ENCODE measurements at places on chromosomes 11 and 22.

DNA sequence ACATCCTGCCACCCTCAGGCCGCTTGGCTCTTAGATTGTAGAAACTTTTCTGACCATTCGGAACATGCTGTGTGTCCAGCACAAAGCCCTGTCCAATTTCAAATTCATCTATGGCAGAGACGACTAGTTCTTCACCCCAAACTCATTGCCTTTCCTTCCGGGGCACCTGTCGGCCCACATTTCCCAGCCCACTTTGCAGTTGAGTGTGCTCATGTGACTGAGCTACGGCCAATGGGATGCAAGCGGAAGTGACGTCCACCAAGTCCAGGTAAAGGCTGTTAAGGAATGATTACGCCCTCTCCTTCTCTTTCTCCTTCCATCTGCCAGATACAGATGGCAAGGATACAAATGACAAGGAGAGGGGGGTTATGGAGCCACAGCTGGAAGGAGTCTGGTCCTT lies 32.5 kb downstream of the SYT13 start:
- no peak for DNase-seq

- no peak for DNase-seq
Measured at GRCh38 chr22:23509571-23510302, 70.4 kb downstream of the IGLL1 start.

DNA sequence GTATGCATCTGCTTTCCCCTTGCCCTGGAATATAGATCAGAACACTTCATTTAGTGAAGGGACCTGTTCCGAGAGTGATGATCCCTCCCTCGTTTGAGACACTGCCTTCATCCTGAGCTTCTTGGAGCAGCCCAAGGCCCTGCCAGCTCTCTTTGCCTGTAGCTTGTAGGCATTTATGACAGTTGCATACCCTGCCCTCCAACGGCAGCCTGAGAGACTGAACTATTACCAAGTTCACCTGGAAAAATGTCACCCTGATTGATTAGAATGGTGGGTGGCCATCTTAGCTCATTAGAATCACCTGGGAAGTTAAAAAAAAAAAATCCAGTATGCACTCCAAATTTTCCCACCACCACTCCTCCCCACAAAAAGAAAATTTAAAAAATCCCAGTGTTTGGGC lies 1.5 kb downstream of the MICAL3 start:
- DNase-seq = no peak

DNA sequence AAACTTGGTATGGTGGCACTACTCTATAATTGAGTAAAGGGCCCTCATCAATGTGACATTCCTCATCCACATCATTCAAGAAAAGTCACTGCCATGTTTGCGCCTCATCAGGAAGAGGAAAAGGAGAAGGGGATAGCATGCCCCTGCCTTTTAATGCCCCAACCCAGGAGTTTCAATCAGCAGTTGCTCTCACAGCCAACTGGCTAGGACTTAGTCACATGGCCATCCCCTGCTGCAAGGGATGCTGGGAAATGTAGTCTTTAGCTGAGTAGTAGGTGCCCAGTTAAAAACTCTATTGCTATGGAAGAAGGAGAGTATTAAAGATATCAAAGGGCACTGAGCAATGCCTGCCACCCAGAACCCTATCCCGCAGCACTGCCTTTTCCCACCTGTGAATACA lies 10.9 kb upstream of the CCND1 start:
- DNase-seq = no peak

DNA sequence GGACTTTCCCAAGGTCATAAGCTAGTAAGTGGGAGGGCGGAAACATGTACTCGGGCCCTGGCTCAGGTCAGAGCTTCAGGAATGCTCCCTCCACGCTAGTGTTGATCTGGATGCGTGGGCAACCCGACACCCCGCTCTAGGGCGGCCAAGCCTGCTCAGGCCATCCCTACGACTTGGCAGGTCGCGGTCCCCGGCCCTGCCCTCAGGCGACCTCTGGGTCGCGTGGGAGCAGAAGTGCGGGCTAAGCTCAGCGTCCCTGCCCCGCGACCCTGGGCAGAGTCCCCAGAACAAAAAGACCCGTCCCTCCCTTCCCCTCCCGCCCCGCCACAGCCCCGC lies 781 bp upstream of the TEF start:
- DNase-seq = no peak

DNA sequence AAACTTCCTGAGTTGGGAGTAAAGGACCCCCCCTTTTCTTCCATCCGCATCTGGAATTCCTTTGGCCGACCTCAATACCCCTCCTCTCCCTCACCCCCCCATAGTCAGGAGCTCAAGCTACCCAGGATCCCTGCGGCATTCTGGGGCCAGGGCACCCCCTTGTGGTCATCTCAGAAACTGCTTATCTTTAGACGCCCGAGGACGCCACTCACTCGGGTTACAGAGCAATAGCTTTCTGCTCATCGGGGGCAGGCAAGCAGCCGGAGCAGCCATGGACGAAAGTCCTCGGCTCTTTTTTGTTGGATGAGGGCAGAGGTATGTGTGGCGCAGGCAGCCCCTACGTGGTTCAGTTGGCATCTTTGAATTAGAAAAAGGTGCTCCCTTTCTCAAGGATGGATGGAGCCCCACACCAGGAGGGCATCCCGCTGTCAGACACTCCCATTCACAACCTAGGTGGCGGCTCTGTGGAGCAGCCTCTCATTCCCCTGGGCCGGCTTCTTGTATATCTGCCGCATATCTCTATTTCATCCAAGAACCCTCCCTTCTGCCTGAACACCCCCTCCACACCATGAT lies 2.3 kb downstream of the C1QTNF5 start:
- peak; percentile 45 for DNase-seq

DNA sequence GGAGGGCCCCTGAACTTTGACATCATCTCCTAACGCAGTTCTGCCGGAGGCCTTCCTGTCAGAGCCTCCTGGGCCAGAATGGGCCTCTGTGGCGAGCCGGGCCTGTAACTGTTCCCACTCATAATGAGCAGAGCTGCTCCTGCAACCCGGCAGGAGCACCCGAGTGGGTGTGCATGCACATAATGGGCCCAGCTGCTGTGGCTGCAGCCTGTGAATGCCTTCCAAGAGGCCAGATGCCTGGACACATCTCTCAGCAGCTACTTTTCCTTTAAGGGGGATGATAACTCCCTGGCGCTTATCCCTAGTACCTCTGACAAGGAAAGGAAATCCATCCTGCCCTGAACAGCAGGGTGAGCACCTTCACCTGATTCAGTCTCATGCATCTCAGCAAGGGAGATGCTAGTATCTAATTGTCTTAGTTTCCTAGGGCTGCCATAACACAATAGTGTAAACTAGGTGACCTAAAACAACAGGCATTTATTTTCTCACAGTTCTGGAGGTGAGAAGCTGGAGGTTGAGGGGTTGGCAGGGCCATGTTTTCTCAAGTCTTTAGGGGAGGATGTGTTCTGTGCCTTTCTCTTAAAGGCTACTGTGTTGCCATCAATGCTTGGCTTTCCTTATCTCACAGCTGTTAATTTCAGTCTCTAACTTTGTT lies 120.5 kb downstream of the TEAD1 start:
- DNase-seq = no peak

GRCh38 chr11:94623120-94623735 lies 56.1 kb downstream of the PIWIL4 start:
- peak; percentile 29 for DNase-seq

DNA sequence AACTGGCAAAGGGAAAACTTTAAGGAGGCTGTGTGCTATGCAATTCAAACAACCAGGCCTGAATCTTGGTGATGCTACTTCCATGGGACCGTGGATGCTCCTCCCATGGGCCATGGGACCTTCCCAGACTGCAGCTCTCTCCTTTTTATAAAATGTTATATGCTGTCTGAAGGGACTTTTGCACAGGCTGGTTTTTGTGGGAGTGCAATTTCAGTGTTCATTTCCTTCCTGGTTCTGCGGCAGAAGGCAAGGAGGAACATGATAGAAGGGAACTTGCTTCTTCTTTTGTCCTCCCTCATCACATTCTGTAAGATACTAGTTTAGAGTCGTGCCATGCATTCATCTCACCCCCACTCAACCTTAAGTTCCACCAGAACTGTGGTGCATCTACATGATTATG lies 68.9 kb downstream of the C11orf58 start:
- no peak for DNase-seq

- no peak for DNase-seq
Measured at GRCh38 chr11:124644426-124645280, 22.0 kb downstream of the TBRG1 start.
